Urothelium cell line (cell line): ENCODE measurements at places on chromosomes 5 and 9.
A peak's percentile ranks its signal among the peaks of the same experiment; 100 is the strongest.

GRCh38 chr9:115637661-115638060 is 515.9 kb upstream of the PAPPA start:
- no peak for DNase-seq

DNA sequence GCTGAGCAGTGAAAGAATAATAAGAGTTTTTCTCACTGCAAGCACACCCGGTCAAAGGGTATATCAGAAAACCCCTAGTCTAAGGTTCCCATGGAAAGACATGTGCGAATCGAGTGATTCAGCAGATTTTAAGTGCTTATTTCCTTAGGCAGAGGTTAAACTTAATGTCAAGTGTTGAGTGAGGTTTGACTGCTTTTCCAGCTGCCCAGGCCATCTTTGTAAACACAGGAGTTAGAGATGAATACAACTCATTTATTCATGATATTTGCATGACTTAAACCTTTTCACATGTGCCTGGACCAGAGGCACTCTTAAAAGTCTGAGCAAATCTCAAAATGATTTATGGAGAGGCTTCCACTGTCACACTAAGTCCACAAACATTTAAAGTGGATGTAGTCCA is 137.8 kb upstream of the RGMB start:
- DNase-seq, result no peak

DNA sequence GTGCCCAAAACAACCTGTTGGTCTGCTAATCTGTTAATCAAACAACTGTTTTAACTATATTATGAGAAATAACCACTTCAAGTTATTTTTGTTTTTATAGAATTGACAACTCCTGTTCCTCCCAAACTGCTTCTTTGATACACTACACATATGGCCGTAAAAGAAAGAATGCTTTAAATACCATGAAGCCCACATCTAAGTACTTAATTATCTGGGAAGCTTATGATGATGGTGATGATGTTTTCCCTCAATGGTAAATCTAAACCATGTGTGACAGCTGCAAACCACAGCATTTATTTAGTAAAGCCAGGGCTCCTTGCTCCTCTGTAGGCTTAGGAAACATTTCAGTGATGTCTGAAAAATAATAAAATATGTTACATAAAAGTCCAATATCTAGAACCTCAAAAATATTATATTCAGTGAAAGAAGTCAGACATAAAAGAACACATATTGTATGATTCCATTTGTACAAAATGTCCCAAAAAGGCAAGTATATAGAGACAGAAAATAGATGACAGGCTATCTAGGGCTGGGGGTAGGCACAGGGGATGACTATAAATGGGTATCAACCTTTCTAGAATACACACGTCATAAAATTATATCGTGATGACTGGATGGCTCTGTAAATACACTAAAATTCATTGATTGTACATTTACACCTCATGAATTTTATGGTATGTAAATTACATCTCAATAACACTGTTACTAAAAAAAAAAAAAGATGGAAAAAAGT is 154.1 kb downstream of the EFNA5 start:
- DNase-seq, result no peak

GRCh38 chr9:109316207-109316640 is 4.6 kb downstream of the EPB41L4B start:
- DNase-seq, result peak; percentile 77

DNA sequence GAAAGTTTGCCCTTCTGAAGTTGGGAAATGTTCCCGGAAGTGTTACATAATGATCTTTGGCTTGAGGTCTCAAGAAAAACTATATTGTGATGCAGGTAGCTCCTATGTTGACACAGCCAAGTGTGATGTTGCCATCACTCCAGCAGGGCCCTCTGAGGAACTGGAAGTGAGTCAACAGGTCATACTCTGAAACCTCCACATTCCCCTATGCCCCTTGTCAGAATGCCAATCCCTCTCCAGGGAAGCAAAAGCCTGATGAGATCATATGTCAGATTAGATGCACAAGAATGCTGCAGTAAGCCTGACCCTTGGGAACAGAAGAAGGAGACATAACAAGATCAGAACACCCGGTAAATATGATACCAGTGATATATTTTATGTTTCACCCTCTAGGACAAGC is 66.8 kb upstream of the ITGA2 start:
- peak; percentile 81 for DNase-seq

- DNase-seq, result no peak
Measured at GRCh38 chr5:86981898-86982297, 285.8 kb upstream of the RASA1 start.

DNA sequence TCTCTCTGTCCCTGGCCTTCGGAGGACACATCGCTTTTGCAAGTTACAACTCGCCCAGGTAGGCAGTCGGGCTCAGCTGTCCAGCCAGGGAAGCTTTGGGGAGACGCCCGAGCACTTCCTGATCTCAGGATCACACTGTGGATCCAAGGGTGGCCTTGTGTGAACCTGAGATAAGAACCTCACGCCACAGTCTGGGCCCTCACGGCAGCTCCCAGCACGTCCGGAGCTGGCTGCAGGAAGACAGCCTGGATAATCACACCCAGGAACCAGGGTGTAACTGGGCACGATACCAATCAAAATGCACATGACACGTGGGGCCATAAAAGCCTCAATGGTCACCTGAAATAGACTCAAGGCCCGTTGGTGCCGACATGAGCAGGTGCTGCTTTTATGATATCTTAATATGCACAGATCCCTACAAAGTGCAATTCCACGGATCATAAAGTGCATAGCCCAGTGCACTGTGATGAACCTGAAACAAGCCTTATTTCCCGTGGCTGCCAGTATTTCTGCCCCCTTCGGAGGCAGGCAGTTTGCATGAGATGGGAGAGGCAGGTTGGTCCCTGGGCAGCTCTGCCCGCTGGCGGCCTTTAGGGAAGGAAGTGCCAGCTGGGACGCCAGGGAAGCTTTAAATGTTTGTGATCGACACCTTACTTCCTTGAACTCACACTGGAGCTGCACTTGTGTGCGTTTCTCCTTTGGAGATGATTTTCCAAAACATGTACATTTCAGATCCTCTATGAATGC is 14.5 kb downstream of the SLC6A18 start:
- no peak for DNase-seq

- no peak for DNase-seq
Measured at GRCh38 chr9:128901379-128901778, 19.4 kb upstream of the PHYHD1 start.
